ENCODE measurements at places on chromosomes 1 and 21. TPM values are rescaled to one million over a fixed set of nuclear protein-coding genes. Genes with fewer than 3 reads are reported as not detected.

GRCh38 chr1:163414778-163415177 lies 93.0 kb downstream of the NUF2 start:
- no peaks in the 10 kb centered on the region for H3K4me1 ChIP-seq
- no peak overlapping the region for H3K4me3 ChIP-seq
- no peaks in the 10 kb centered on the region for H3K36me3 ChIP-seq
- no peak for DNase-seq

GRCh38 chr21:42291003-42291750 lies 24.0 kb downstream of the TFF3 start:
- no peaks in the 10 kb centered on the region for H3K4me1 ChIP-seq
- H3K27ac ChIP-seq, result no peak overlapping the region
- H3K4me3 ChIP-seq, result no peak overlapping the region
- H3K27me3 ChIP-seq, result no peaks in the 10 kb centered on the region

GRCh38 chr1:3066826-3067225 lies 2.2 kb upstream of the PRDM16 start:
- peak overlapping the region; percentile 94 for H3K27ac ChIP-seq
- H3K4me1 ChIP-seq, result peaks cover 11% of the 10 kb centered on the region
- peak; percentile 0 for DNase-seq
- H3K27me3 ChIP-seq, result no peaks in the 10 kb centered on the region
- no peaks in the 10 kb centered on the region for H3K36me3 ChIP-seq

GRCh38 chr1:239897458-239897857 lies 194.2 kb upstream of the FMN2 start:
- H3K4me1 ChIP-seq, result peaks cover 8% of the 10 kb centered on the region
- H3K27ac ChIP-seq, result no peak overlapping the region
- peak overlapping the region; percentile 51 for H3K4me3 ChIP-seq
- no peaks in the 10 kb centered on the region for H3K27me3 ChIP-seq
- no peak for DNase-seq
- H3K36me3 ChIP-seq, result no peaks in the 10 kb centered on the region

GRCh38 chr1:217917281-217917887 lies 286.2 kb downstream of the SPATA17 start:
- no peak overlapping the region for H3K27ac ChIP-seq
- H3K4me3 ChIP-seq, result no peak overlapping the region
- H3K4me1 ChIP-seq, result no peaks in the 10 kb centered on the region
- no peaks in the 10 kb centered on the region for H3K36me3 ChIP-seq
- H3K27me3 ChIP-seq, result no peaks in the 10 kb centered on the region

DNA sequence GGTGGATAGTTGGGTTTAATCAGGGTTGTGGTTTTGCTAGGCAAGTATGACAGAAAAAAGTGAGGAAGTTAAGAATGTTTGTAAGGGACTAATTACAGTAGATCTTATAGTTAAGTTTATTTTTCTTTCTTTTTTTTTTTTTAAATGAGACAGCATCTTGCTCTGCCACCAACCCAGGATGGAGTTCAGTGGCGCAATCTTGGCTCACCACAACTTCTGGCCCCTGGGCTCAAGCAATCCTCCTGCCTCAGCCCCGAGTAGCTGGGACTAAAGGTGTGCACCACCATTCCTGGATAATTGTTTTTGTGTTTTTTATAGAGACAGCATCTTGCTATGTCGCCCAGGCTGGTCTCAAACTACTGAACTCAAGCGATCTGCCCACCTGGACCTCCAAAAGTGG lies 41.7 kb downstream of the EYA3 start:
- no peak overlapping the region for H3K27ac ChIP-seq
- no peaks in the 10 kb centered on the region for H3K27me3 ChIP-seq
- no peak overlapping the region for H3K4me3 ChIP-seq
- H3K36me3 ChIP-seq, result peaks cover 7% of the 10 kb centered on the region
- DNase-seq, result no peak

- H3K4me1 ChIP-seq, result peaks cover 23% of the 10 kb centered on the region
- H3K4me3 ChIP-seq, result no peak overlapping the region
- H3K36me3 ChIP-seq, result no peaks in the 10 kb centered on the region
- DNase-seq, result no peak
- no peaks in the 10 kb centered on the region for H3K27me3 ChIP-seq
Observed at GRCh38 chr1:162672622-162673260, 40.5 kb downstream of the DDR2 start.

GRCh38 chr1:228109962-228110488 lies 926 bp upstream of the MRPL55 start:
- peak overlapping the region; percentile 93 for H3K4me3 ChIP-seq
- H3K36me3 ChIP-seq, result peaks cover 10% of the 10 kb centered on the region
- DNase-seq, result no peak
- no peaks in the 10 kb centered on the region for H3K27me3 ChIP-seq
- H3K27ac ChIP-seq, result peak overlapping the region; percentile 76
- H3K4me1 ChIP-seq, result peaks cover 25% of the 10 kb centered on the region

DNA sequence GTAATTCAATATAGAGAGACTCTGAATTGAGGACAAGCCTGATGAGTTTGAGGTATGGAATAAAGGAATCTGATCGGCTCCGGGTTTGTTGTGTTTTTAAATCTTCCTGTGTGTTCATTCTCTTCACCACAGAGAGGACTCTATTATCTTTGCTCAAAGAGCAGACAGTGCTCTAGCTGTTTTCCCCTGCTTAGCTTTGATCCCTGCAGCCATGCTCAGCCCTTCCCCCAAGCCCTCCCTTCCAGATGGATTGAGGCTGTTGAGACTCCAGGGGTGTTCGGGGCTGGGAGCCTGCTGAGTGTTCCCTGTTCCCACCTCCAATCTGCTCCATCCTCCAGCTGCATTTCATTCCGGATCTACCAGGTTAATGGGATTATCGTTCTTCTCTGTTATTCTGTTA lies 74.2 kb upstream of the CXADR start:
- H3K4me1 ChIP-seq, result peaks cover 3% of the 10 kb centered on the region
- no peaks in the 10 kb centered on the region for H3K36me3 ChIP-seq
- H3K4me3 ChIP-seq, result no peak overlapping the region
- no peak for DNase-seq
- no peak overlapping the region for H3K27ac ChIP-seq
- no peaks in the 10 kb centered on the region for H3K27me3 ChIP-seq

- H3K4me3 ChIP-seq, result peak overlapping the region; percentile 5
- H3K4me1 ChIP-seq, result peaks cover 42% of the 10 kb centered on the region
- no peaks in the 10 kb centered on the region for H3K27me3 ChIP-seq
- DNase-seq, result no peak
- no peaks in the 10 kb centered on the region for H3K36me3 ChIP-seq
Observed at GRCh38 chr1:221011145-221011544, 131.9 kb downstream of the HLX start.

GRCh38 chr1:55814967-55815366 lies 599.8 kb upstream of the USP24 start:
- no peak overlapping the region for H3K27ac ChIP-seq
- peaks cover 24% of the 10 kb centered on the region for H3K4me1 ChIP-seq
- no peak for DNase-seq

- H3K36me3 ChIP-seq, result no peaks in the 10 kb centered on the region
- H3K27me3 ChIP-seq, result no peaks in the 10 kb centered on the region
- no peak overlapping the region for H3K27ac ChIP-seq
- no peaks in the 10 kb centered on the region for H3K4me1 ChIP-seq
Observed at GRCh38 chr1:113616156-113616555, 143.1 kb downstream of the PHTF1 start.

LYPLAL1 gene
- 23.2 TPM for total RNA-seq

CFAP141 gene
- not detected for total RNA-seq

CLCA4 gene
- not detected for total RNA-seq
